CD8-positive, alpha-beta memory T cell (primary cell): ENCODE measurements at places on chromosomes 13 and 19. TPM values are rescaled to one million over a fixed set of nuclear protein-coding genes. Genes with fewer than 3 reads are reported as not detected.

IZUMO4 gene
- polyA plus RNA-seq = 0.58 TPM

DNA sequence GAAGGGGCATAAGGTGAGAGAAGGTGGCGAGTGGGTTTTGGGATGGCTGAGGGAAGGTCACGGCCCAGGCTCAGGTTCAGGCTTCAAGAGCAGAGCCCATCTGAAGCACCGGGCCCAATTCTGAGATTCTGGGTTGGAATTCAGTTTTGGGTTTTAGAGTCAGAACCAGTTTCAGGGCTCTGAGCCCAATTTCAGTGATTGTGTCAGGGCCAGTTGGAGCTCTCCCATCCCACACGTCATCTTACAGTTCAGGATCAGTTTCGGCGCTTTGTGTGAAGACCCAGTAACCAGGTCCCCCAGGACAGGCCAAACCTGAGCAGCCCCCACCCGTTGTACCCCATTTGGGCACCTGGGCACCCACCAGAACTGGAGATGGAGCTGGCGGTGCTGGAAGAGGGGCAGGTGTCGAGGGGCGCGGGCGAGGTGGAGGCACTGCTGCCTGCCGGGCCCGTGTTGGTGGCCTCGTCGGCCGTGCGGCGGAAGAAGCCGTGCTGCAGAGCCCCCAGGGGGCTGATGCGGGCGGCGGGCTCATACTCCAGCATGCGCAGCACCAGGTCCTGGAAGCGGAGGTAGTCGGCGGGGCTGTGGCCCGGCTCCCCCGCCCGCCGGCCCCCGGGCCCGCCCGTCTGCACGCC lies 7.5 kb downstream of the DYRK1B start:
- no peak for DNase-seq

DNA sequence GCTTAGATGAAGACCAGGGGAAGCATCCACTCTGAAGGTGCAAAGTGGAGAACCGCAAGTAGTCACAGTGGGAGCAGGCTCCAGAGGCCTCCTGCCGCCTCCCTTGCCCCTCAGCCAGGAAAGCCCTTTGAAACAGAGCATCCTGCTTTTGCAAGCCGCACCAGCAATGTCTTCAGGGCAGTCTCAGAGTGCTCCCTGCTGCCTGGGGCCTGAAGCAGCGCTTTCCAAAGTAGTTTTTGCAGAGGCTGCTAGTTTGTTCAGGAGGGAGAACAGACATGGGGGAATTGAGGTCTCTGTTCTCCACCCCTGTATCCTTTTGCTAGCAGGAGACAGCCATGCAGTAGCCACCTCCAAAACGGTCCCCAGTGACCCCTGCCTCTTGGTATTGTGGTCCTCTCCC lies 15.8 kb upstream of the POP4 start:
- DNase-seq = no peak

- DNase-seq = no peak
These were observed 53.0 kb downstream of the NLRP12 start for GRCh38 chr19:53771144-53771543.
